ENCODE measurements at places on chromosomes 13 and 19. TPM values are rescaled to one million over a fixed set of nuclear protein-coding genes. Genes with fewer than 3 reads are reported as not detected.

Gene SLC1A6
- total RNA-seq: under 0.01 TPM

Gene C5AR2
- under 0.01 TPM for total RNA-seq

Gene DACH1
- total RNA-seq: 0.37 TPM

Gene IQCN
- total RNA-seq: 0.50 TPM

Gene ZNF730
- 1.9 TPM for total RNA-seq

Gene INAFM1
- 3.1 TPM for total RNA-seq
